ENCODE measurements at places on chromosomes 13 and 19. TPM values are rescaled to one million over a fixed set of nuclear protein-coding genes. Genes with fewer than 3 reads are reported as not detected.
A peak's percentile ranks its signal among the peaks of the same experiment; 100 is the strongest.

DNA sequence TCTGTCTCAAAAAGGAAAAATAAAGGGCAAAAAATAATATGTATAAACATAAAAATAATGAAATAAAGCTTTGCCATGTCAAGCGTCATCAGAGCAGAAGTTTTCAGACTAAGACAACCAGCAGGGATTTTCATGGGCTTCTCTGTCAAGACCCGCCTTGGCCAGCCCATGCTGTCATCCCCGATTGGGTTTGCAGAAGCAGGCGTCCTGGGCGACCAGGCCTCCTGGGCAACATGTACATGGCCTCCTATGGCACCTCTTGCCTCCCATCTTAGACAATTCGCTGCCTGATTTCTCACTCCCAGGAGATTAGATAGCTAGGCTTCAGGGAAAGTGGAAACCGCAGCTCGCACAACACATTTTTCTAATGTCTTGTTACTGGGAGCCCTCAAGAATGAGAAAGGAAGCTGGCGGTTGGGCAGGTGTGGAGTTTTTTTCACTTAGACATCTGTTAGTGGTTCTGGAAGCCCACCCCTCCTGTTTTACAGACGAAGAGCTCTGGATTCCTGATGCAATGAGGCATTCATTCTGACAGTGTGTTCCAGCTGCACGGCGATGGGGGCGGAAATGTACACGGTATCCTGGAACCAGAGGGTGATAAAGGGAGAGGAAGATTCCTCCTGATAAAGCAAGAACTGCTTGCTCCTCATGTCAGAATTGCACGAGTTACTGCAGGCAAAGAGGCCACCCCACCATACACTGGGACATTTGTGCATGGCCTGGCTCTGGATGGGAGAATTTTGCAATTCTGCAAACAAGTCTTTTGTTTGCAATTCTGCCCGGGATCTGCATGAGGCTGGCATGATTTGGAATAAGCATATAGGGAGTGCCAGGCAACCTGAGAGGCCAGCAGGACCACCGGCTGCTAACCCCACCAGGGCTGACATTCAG, 47.4 kb upstream of the KATNAL1 start:
- ATAC-seq, result no peak

DNA sequence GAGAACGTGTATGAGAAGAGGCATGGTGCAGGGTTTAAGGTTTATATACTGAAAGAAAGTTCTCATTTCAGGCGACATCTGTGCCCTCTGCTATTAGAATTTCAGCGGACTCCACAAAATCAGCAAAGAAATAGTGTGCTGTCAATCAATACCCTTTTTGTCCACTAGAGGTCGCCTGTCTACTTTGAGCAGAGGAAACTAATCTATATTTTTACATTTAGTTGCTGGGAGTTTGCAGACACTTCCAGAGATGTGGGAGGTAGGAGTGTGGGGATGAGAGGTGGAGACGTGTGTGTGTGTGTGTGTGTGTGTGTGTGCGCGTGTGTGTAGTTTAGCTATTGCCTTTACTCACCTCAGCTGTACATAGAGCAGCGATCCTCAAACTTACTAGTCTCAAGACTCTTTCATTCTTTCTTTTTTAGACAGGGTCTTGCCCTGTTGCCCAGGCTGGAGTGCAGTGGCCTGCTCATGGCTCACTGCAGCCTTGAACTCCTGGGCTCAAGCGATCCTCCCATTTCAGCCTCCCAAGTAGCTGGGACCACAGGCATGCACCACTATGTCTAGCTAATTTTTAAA, 9.7 kb downstream of the INAFM1 start:
- ATAC-seq, result peak; percentile 31

DNA sequence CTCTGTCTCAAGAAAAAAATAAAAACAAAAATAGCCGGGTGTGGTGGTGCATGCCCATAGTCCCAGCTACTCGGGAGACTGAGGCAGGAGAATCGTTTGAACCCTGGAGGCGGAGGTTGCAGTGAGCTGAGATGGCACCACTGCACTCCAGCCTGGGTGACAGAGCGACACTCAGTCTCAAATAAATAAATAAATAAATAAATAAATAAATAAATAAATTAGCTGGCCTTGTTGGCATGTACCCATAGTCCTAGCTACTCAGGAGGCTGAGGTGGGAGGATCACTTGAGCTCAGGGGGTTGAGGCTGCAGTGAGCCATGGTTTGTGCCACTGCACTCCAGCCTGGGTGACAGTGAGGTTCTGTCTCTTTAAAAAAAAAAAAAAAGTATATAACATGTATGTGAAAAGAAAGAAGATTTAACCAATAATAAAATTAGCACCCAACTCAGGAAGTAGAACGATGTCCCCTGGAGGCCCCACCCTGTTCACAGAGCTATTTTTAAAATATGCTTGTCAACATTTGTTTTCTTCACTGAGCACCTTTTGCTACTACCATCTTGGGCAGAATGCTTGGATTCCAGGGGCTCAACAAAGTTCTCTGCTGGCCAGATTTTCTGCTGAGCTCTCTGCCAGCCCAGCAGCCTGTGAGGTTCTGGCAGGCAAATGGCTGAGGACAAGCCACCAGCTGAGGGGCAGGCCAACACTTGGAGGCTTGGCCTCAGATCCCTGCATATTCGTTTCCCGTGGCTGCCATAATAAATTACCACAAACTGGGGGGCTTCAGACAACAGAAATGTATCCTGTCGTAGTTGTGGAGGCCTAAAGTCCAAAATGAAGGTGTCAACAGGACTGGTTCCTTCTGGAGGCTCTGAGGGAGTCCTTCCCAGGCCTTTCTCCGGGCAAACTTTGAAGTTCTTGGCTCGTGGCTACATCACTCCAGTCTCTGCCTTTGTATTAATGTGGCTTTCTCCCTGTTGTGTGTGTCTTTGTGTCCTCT, 5.2 kb downstream of the SLC25A42 start:
- ATAC-seq, result no peak

- no peak for ATAC-seq
These were observed 369.3 kb downstream of the KLF5 start for GRCh38 chr13:73428137-73428536.

- no peak for ATAC-seq
These were observed 44.3 kb downstream of the SERP2 start for GRCh38 chr13:44417876-44418275.

DNA sequence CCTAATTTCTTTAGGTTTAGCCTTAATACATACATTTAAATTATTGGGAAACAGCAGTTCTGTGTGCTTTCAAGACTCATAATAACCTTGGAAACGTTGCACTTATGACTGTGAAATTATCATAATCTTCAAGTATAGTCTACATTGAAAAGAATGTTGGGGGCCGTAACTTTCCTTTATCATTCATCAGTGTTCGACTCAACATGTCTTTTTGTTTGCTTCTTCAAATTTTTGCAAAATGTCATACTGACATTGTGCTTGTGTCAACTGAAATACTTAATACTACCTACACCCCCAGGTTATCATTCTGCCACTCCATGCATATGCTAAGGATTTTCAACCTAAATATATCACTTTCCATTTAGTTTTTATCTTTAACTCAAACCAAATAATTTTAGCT, 1562.9 kb downstream of the OLFM4 start:
- no peak for ATAC-seq

GRCh38 chr19:32498648-32499200, 82.3 kb upstream of the PDCD5 start:
- no peak for ATAC-seq

DNA sequence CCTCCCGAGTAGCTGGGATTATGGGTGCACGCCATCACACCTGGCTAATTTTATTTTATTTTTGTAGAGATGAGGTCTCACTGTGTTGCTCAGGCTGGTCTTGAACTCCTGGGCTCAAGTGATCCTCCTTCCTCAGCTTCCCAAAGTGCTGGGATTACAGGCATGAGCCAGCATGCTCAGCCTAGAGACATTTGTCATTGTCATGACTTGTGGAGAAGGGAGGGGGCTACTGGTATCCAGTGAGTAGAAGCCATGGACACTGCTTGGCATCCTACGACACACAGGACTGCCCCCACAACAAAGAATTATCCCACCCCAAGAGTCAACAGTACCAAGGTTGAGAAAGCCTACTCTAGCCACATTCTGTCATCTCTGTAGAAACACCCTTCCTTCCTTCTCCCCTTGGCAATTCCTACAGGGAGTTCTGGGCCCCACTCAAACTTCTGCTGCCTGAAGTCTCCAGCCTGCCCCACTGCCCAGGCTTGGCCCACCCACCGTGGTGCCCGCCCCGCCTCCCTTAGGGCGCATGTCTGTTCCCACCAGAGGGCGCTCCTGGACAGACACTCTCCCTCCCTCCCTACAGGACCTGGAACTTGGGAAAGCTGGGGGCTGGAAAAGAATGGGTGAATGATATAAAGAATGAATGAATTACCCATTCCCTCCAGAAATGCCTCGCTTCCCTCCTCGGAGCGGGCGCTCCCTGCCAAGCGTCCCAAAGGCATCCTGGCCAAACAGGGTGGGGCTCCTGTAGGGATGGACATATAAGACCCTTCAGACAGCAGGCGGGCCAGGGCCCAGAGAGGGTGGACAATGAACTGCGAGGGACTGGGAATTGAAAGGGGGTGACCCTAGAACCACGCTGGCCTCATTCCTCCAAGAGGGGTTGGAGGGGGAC, 5.5 kb upstream of the EMP3 start:
- ATAC-seq, result no peak

GRCh38 chr19:18310118-18310909, 12.6 kb downstream of the LSM4 start:
- no peak for ATAC-seq

- no peak for ATAC-seq
These were observed 3.4 kb downstream of the RPL36 start for GRCh38 chr19:5693195-5694166.

GRCh38 chr19:11131471-11131870, 24.1 kb downstream of the SPC24 start:
- ATAC-seq, result no peak

DNA sequence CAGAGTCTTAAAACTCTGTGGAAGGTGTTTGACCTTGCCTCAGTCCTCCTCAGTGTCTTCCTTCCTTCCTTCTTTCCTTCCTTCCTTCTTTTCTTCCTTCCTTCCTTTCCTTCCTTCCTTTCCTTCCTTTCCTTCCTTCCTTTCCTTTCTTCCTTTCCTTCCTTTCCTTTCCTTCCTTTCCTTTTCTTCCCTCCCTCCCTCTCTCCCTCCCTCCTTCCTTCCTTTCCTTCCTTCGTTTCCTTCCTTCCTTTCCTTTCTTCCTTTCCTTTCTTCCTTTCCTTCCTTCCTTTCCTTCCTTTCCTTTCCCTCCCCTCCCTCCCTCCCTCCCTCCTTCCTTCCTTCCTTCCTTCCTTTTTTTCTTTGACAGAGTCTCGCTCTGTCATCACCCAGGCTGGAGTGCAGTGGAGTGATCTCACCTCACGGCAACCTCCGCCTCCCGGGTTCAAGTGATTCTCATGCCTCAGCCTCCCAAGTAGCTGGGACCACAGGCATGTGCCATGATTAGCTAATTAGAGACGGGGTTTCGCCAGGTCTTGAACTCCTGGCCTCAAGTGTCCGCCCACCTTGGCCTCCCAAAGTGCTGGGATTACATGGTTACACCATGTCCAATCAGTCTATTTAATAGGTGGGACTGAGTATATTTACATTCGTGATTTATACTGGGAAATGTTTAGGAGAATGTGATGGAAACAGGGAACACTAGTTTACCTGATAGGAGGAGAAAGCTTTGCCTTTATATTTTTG, 16.3 kb downstream of the ZNF507 start:
- ATAC-seq, result no peak

DNA sequence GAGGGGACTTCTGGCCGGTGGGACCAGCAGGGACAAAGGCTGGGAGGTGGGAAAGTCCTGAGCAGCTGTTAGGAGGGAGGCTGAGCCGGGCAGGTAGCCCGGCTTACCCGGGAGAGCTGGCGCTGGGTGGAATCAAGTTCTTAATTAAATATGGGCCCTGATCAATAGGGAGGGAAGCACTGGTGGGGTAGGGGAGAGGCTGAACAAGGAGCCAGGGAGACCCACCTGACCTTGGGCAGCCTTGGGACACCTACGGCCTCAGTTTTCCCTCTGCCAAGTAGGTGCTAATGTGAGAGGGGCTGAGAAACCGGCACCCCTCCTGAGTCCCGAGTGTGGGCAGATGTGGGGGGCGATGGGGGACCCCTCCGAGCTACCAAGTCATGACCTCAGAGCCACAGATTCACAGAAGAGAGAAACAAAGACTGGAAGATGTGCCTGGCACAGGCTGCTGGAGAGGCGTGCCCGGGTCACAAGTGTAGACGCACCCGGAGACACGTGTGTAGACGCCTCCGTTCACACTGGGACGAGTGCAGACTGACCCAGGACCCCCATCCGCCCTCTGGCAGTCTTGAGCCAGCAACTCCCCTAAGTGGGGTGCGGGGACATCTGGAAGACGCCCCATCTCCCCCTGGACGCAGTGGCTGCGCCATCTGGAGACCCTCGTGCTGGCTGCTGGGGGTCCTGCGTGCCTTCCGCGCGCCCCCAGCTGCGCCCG, 8.4 kb downstream of the ONECUT3 start:
- ATAC-seq, result no peak

DNA sequence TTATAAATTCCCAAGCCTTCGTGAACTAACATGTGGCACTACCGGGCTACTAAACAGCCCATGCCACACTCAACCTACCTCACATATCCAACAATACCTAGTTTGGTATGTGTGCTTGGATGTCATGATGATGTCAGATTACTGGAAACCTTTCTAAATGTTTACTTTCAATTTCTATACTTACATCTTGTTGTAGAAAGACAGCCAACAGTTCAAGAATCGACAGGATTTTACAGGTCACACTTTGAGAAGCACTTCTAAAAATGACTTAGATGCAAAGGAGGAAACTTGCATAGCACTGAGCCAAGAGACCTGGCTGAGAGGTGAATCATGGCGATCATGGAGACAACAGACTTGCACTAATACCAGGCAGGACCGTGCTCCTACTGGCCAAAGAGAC, 209.9 kb downstream of the COL4A1 start:
- ATAC-seq, result no peak

- peak; percentile 80 for ATAC-seq
These were observed 55.2 kb downstream of the CEBPG start for GRCh38 chr19:33428627-33429125.

- ATAC-seq, result no peak
These were observed 15.3 kb upstream of the MAP1S start for GRCh38 chr19:17703824-17704463.

GRCh38 chr19:7924651-7925170, 1.2 kb downstream of the CTXN1 start:
- no peak for ATAC-seq

GRCh38 chr19:1481893-1482360, 2.9 kb upstream of the C19orf25 start:
- no peak for ATAC-seq

GRCh38 chr13:31521435-31521834, 217.9 kb upstream of the RXFP2 start:
- ATAC-seq, result peak; percentile 73

GRCh38 chr13:51541809-51542258, 42.4 kb upstream of the WDFY2 start:
- no peak for ATAC-seq

GRCh38 chr13:99150575-99151361, 49.9 kb upstream of the UBAC2 start:
- no peak for ATAC-seq

Gene GNA15
- total RNA-seq, result 1.3 TPM

Gene HMG20B
- 41.7 TPM for total RNA-seq

Gene MAST1
- 23.8 TPM for total RNA-seq

Gene MUC16
- under 0.01 TPM for total RNA-seq

Gene CGB1
- not detected for total RNA-seq

Gene TGFB1
- total RNA-seq, result 0.83 TPM

All from motor neuron (in vitro differentiated cells).